NCI-H460 (cell line): ENCODE measurements at places on chromosomes 3 and 15. TPM values are rescaled to one million over a fixed set of nuclear protein-coding genes. Genes with fewer than 3 reads are reported as not detected.

Gene IL12A
- 3.1 and 5.3 TPM in 2 replicates for total RNA-seq

Gene THRB
- 1.7 and 2.8 TPM in 2 replicates for total RNA-seq

Gene BOC
- total RNA-seq: not detected in 2 replicates

Gene GOLGA8F
- total RNA-seq: not detected in 2 replicates

Gene SOX2
- total RNA-seq: not detected in 2 replicates

Gene SSUH2
- 0.20 and 0.27 TPM in 2 replicates for total RNA-seq

Gene PCSK6
- 20.2 and 22.4 TPM in 2 replicates for total RNA-seq

Gene MORC1
- total RNA-seq: not detected in 2 replicates

Gene IL17RC
- 18.7 and 24.4 TPM in 2 replicates for total RNA-seq

Gene GAP43
- total RNA-seq: 0.40 and 0.66 TPM in 2 replicates

Gene TMEM212
- total RNA-seq: not detected in 2 replicates

Gene UPK1B
- not detected in 2 replicates for total RNA-seq

Gene C2CD4A
- 0.63 and 0.72 TPM in 2 replicates for total RNA-seq

Gene ZBTB47
- 1.5 TPM in 2 replicates for total RNA-seq

Gene SLC2A2
- total RNA-seq: not detected in 2 replicates

Gene TMC3
- 0.02 TPM in 1 of 2 replicates, not detected in the other for total RNA-seq

Gene ITPKA
- 1.4 and 1.6 TPM in 2 replicates for total RNA-seq

Gene SLC12A8
- 8.9 and 9.3 TPM in 2 replicates for total RNA-seq

Gene AADAC
- 6.2 and 7.8 TPM in 2 replicates for total RNA-seq

Gene ALDH1L1
- total RNA-seq: 0.46 and 0.54 TPM in 2 replicates

Gene CCR8
- not detected in 2 replicates for total RNA-seq

Gene ADAMTS17
- 0.03 and 0.15 TPM in 2 replicates for total RNA-seq

Gene KLHL40
- total RNA-seq: not detected in 2 replicates

Gene UQCC5
- total RNA-seq: 5.4 and 18.0 TPM in 2 replicates

Gene MEX3B
- total RNA-seq: 3.6 and 5.2 TPM in 2 replicates

Gene GOLGA6B
- not detected in 2 replicates for total RNA-seq

Gene GOLGA8J
- not detected in 2 replicates for total RNA-seq

Gene UROC1
- total RNA-seq: not detected in 2 replicates

Gene MKRN3
- total RNA-seq: not detected in 2 replicates

Gene PRKCD
- 1.0 and 1.8 TPM in 2 replicates for total RNA-seq

Gene CA12
- total RNA-seq: 29.6 and 33.0 TPM in 2 replicates

Gene P3H2
- 320 and 335 TPM in 2 replicates for total RNA-seq

Gene GOLGA6L7
- total RNA-seq: not detected in 2 replicates

Gene NCBP2
- total RNA-seq: 43.2 and 53.8 TPM in 2 replicates

Gene CLDN18
- total RNA-seq: not detected in 2 replicates

Gene MORF4L1
- total RNA-seq: 142 and 162 TPM in 2 replicates
